ENCODE measurements at places on chromosomes 12 and 14.
A peak's percentile ranks its signal among the peaks of the same experiment; 100 is the strongest.

- DNase-seq: no peak
Measured at GRCh38 chr14:102525929-102526497, 16.4 kb upstream of the ANKRD9 start.

DNA sequence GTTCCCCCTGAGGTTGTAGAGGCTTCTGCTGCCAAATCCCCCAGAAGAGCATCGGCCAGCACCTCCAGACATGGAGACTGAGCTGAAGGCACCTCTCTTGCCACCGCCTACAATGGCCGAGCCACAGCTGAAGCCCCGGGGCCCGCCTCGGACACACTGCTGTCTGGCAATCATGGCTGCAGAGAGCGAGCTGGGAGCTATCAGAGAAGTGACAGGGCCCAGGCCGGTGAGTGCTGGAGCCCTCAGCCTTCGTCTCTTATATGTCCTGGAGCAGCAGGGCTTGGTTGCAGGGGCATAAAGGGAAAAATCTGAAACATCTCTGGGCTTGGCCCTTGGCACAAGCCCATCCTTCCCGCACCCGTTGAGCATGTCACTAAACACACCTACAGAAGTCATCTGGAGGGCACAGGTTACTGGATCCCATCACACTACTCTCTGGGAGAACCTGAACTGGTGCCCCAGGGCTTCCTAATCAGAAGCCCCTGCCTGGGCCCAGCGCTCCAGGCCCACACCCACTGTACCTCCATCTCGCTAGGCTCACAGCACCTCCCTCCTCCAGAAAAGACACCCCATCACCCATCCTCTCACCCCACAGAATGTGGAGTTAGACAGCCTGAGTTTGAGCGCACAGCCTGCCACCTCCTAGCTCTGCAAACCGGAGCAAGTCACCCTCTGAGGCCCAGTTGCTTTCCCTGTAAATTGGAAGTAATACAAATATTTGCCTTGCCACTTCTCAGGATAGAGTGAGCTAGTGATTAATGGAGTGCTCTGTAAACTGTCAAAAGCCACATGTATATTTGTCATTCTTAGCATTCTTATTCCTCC, at the start of gene KRT4:
TSS of gene KRT4 (minus strand) at position 232 of the 825 bp plus-strand sequence. CDS start at position 174, 58 bp downstream.
- DNase-seq: peak; percentile 38

- DNase-seq: no peak
Measured at GRCh38 chr12:66984962-66985361, 284.2 kb upstream of the CAND1 start.

- no peak for DNase-seq
Measured at GRCh38 chr14:106506881-106507305, 980.5 kb downstream of the TMEM121 start.

GRCh38 chr14:97578982-97579548, 781.9 kb downstream of the VRK1 start:
- DNase-seq: no peak

DNA sequence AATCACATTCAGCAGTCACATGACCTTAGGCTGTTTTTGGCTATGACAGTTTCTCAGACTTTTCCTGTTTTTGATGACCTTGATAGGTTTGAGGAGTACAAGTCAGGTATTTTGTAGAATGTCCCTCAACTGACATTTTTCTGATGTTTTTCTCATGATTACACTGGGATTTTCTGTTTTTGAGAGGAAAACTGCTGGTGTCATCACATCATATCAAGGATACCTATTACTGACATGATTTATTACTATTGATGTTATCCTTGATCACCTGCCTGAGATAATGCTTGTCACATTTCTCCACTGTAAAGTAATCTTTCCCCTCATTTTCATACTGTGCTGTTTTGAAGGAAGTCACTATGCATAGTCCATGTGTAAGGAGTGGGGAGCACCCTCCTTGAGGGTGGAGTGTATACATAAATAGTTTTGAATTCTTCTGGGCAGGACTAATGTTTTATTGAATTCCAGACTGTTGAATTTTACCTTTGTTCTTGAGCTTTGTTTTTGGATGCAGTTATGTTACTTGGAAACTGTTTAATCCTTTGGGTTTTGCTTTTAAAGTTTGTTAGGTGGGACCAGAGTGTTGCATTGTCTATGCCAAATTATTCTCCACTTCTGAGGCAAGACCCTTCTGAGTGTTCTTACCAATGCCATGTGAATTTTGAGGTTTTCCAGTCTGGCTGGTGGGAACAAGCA, 444.5 kb upstream of the FAR2 start:
- no peak for DNase-seq

- DNase-seq: no peak
Measured at GRCh38 chr12:48077111-48077510, 28.8 kb downstream of the SENP1 start.

DNA sequence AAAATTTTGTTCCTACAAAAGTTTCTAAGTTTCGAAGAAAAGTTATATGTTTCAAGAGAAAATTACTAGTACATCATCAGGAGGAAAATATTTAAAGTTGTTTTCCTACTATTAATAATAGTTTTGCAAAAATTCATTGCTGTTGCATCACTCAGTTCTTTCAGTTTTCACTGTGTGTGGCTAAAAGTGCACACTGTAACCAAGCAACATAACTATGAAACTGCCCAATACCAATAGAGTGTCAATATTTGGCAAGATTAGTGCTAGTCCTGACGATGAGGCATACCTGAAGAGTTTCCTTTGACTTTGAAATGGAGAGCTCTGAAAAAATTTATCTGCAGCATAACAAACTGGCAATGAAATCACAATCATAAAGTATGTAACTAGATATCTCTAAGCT, 194.3 kb downstream of the CPNE8 start:
- no peak for DNase-seq

DNA sequence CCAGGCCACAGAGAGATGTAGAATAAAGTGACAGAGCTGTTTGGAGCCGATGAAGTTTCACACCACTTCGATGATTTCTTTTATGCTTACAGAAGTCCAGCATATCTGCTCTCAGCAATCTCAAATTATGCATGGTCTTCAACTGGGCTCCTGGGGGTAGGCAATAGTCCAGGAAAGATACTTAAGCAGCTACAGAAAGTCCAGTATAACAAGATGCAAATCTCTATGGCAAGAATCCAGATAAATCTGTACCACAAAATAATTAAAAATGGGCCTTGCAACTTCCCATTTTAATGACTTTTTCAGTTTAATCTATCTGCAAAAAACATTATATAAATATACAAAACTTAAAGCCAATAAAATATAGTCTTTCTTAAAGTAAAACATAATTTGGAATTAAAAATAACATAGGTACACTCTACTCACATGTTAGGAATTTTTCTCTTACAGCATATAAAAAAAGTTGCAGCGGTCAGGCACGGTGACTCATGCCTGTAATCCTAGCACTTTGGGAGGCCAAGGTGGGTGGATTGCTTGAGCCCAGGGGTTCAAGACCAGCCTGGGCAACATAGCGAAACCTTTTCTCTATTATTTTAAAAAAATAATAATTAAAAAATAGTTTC, 20.5 kb upstream of the RAD51AP1 start:
- no peak for DNase-seq

DNA sequence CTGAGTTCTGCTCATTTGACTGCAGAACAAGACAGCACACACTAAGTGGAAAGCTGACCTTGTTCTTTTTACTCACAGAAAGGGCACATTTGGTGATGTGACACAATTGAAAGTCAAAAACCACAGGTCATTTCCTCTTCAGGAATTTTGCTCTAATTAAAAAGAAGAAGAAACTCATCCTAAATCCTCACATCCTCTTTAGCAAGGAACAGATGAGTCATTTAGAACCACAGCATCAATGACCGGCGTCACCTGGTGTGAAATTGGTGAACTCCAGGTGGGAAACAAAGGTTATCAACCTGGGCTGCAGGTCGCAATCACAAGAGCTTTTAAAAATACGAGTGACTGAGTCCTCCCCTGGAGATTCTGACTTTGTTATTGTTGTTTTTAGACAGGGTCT, 2.9 kb upstream of the RNU6-8 start:
- no peak for DNase-seq

DNA sequence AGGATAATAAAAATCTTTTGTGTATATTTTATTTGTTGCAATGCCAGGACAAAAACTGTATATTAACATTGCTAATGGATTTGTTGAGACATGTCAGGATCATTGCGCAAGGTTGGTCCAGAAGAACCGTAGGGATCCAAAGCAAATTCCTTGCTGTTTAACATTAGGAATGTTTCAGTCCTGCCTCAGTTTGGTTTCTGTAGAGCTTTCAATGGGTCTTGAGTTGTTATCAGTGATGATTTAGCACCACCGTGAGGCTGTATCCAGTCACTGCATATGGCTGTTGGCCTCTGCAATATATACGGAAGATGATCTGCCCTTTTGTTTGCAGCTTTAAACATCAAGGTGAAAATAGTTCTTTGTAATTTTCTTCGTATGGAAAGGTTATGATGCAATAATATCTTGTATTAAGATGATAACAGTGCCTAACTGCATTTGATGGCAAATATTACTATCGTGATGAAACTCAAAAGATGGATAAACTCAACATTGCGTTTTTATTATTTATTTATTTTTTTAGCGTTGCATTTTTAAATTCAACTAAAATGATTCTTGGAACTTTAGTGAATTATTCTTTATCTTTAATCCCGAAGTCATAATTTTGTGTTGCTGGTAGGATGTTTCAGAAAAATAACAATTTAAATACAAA, 231.2 kb downstream of the AKAP6 start:
- DNase-seq: peak; percentile 72

DNA sequence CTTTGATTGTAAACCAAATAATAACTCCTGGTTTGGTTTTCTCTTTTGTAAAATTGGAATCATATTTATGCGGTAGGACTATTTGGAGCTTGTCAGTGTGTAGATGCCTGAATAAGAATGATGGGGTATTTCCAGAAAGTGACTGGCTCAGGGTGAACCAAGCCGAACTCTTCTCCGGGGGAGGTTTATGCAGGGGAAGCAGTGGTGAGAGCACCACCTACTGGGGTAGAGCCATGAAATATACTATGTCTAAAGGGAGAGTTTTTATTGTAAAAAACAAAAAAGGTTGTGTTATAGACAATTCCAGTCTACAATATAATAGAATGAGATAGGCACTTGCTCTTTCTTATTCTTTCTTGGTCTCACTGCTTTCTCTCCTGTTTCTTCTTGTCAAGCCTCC, 222.9 kb upstream of the SLC16A7 start:
- DNase-seq: no peak

DNA sequence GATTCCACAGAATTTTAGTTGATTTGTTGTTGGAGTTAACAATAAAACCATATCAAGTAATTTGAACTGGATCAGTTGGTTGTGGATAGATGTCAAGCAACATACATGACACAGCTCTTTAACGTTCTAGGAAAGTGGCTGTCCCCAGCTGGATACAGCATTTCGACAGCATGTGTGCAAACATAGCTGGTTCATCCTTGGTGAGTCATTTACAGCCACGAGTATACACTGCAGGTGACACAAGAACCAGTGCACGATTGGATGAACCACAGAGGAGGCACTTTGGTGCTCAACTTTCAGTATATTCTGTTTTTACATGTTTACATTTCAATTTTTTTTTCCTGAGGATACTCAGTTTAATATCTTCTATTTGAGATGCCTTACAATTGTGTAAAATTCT, 242.4 kb downstream of the TMEM117 start:
- DNase-seq: peak; percentile 66

DNA sequence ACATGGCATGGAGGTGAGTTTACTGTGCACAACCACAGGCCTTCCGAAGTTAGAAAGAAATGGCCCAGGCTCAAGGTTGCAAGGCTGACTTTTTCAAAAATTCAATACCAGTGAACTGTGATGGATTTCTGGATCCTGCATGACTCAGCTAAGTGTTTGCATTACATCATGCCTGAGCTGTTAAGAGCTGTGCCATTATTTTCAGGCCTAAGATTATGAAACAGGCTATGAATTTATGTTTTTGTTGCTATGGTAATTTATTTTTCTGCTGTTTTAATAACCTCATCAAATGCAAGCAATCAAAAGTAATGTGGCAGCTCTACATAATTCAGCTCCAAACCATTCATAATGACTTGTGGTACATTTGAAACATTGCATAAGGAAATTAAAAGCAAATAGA, 457.7 kb upstream of the TMEM132C start:
- peak; percentile 63 for DNase-seq

DNA sequence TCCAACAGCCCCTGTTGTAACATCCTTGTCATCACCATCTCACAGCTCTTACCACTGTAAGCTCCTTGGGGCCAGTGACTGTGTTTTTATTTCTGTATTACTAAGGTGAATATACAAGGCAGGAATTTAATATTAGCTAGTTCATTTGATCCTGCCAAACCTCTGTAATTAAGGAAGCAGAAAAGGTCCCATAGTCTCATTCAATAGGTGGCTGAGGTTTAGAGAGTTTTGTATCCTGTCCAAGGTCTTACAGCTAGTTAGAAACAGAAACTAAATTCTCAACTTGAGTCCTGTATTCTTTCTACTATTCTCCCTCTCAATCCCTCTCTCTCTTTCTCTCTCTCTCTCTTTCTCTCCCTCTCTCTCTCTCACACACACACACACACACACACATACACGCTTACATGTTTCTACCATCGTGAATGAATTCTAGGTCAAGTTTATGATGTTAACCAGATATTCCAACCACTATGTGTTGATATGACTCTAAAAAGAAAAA, 543 bp upstream of the GLIPR1 start:
- no peak for DNase-seq

DNA sequence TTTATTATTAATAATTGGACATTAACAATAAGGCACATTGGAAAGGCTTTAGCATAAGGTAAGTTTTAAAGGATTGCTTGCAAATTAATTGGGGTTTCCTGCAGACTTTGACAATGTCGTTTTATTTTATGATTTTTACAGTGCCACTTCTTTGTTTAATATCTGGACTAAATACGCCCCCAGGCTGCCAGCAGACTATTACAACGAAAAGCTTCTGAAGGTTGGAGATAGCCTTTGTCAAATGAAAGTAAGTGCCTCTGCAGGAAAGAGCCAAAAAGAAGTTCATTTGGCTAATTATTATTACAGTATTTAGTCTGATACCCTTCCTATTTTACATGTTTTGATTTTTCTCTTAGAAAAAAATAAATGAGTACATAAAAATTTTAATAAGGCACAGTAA, 11.3 kb downstream of the CFAP54 start:
- DNase-seq: no peak

- no peak for DNase-seq
Measured at GRCh38 chr12:116591855-116592637, 32.9 kb downstream of the MAP1LC3B2 start.

DNA sequence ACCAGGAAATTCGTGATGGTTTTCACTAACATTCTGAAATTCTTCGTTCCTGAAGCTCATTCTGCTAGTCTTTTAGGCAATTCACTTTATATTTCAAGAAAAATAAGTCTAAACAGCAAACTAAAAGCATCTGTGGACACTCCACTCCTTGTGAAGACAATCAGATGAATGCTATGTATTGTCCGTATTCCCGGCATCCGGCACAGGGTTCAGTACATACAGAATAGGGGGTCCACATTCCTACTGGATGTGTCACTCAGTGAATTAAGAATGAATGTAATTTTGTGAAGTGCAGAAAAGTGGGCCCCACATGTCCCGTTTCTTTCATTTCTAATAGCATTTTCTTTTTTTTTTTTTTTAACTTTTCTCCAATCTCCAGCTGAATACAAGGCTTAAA, 241.3 kb downstream of the GRIN2B start:
- no peak for DNase-seq

- DNase-seq: no peak
Measured at GRCh38 chr12:52788876-52789636, 6.9 kb downstream of the KRT3 start.

Measured in SHP77 treated with DMSO at 0.1 percent for 48 hours (cell line).